Trophoblast cell (in vitro differentiated cells and primary cell): ENCODE measurements at places on chromosomes 2 and 18.

DNA sequence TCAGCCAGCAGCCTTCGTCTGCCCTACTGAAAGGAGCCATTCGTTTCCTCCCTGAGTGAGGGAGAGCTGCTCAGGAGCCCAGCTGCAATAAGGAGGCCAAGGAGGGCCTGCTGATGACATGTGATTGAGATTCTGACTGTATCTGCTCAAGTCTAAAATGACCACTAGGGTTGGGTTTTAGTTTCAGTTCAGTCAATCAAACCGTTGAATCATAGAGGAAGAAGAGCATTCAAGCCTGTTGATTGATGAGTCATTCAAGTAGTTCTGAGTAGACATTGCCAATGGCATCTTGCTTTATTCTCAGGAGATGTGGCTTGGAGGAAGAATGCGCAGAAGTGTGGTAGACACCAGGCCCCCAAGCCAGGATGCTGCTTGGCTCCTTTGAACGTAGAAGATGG is 19.9 kb upstream of the BCL2L11 start:
- no peak for DNase-seq

- no peak for DNase-seq
Observed at GRCh38 chr2:161409308-161409907, 6.7 kb upstream of the TBR1 start.

DNA sequence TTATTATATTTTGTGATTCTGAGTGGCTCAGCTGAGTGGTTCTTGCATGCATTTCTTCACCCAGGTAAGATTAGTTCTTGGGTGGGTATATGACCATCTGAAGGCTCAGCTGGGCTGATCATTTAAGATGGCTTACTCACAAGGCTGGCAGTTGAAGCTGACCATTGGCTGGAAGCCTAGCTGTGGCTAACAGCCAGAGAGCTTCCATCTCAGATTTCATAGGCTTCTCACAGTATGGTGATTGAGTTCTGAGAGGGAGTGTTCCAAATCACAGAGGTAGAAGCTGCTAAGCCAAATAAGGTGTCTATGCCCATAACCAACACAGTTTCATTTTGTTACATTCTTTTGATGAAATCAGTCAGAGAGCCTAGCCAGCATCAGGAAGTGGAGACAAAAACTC is 117.4 kb upstream of the RPRM start:
- DNase-seq, result no peak

DNA sequence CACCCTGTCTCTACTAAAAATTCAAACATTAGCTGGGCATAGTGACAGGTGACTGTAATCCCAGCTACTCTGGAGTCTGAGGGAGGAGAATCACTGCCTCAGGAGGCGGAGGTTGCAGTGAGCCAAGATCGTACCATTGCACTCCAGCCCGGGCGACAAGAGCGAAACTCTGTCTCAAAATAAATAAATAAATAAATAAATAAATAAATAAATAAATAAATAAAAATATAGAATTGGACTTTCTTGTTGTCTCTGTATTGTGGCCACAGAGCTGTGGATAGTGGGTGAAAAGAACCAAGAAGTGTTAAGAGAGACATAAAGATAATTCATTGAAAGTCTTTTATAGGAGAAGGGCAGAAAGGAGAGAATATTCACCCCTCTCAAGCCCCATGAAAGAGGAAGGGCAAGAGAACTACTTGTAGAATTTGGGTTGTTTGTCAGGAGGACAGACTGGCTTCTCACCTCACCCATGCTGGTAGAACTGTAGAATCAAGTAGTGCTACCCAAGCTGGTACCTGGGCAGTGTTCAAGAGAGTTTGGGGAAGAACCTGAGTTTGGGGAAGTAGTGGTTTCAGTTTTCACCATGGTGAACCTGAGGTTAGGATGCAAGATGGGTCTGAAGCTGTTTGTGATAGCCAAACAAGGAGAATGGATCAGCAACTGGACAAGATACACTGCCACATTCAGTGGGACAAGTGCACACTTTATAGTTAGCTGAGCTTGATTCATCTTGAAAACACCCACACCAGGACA is 256.5 kb downstream of the CD226 start:
- no peak for DNase-seq

DNA sequence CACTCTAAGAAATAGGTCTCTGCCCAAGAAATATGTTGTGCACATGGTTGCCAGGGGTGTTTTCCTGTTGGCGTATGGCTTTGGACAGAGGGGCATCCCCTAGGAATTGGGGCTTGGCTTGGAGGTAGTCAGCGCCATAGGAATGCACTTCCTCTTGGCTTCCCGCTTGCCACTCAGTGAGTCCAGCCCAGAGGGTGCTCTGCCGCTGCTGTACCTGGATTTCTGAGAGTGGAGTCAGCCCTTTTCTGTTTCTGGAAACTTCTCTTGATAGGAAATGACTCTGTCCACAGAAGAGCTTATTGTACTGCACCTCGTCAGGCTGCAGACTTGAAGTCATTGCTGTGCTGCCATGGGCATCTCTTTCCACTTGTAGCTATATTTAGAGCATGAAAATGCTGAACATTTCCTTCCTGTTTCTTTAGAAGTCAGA is 116.7 kb upstream of the MGAT5 start:
- DNase-seq, result no peak

- no peak for DNase-seq
Observed at GRCh38 chr2:84603911-84604310, 87.6 kb downstream of the DNAH6 start.

DNA sequence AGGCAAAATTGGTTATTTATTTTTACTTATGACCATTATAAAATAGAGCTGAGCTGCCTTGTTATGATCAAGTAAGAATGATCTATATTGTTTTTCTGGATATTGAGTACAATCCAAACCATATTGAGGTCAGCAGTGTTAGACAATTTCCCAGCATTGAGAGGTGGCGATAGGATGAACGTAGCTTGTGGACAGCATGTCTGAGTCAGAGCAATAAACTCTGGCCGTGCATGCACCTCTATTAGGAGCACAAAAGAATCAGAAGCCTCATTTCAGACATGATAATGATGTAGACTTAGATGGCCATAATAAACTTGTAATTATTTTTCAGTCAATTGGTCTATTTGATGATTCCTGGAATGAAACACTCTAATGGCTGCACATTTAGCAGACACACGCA is 491.6 kb downstream of the RIT2 start:
- DNase-seq, result no peak

DNA sequence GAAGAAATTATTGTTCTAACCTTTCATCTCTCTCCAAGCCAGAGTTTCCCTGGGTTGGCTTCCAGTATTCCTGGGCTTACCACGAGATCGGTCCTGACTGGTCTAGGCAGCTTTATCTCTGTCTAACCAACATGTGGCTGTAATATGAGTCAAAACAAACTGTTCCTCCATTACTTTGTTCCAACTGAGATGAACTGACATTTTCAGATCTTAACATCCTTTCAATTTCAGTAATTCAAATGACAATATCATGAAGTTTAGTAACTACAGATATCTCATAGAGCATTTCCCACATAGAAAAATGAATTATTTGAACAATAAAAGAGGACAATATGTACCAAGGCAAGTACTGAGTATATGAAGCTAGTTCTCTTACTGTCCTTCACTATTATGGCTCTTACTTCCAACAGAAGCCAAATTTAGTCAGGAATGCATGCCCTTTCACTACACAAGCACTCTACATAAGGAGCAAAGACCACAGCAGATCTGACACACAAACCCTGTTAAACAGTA is 15.5 kb downstream of the SLC25A12 start:
- no peak for DNase-seq

DNA sequence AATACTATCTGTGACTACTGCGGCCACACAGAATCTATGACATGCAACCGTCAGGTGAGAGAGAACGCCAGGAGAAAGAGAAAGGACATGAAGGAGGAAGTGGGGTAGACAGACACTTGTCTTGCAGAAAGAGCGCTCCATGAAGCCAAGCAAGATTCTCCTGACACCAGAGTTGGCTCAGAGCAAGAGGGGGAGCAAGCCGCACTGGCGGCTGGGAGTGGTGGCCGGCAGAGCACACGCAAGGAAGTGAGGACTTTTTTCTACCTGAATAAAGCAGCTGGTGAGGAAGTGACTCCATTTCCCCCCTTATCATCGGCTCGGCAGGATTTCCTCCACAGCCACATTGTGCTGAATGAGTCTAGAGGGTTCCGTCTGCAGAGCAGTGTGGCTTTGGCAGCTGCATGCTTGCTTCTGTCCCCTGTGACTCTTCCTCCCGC is 181.6 kb downstream of the BCL2 start:
- DNase-seq, result no peak

- DNase-seq, result no peak
Observed at GRCh38 chr2:216486708-216487107, 11.9 kb upstream of the RPL37A start.

GRCh38 chr2:15655123-15655887 is 63.6 kb downstream of the DDX1 start:
- DNase-seq, result peak; percentile 84

DNA sequence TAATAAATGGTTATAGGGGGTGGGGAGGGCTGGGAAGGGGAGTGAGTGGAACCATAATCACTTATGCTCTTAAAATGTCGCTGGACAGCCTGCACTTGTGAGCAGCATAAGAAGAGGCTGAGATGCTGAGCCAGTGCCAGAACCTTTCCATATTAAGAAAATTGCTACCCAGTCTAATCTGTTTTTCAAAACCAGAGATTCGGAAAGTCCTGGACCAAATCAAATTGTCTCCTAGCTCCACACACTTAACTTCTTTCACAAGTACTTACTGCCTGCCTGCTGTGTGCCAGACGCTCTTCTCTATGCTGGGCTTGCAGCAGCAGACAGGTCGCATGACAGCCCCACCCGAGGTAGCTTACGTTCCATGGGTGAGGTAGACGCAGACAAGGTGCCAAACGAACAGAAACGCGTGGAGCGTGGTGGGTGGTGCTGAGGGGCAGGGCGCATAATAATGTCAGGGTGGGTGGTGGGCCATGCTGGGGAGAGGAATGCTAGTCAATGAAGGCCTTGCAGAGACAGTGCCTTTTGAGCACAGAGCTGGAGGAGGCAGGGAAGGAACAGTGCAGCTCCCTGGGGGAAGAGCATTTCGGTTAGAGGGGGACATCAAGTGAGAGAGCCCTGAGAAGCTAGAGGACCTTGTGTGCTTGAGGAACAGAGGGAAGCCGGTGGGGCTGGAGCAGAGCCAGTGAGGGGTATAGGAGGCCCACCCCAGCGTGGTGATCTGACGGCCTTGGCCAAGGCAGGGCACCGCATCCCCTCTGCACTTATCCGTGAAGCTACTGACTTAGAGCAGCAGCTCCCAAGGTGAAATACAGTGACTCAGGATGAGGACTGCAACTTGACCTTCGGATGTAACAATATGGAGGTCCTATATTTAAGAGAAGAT is 123.5 kb upstream of the DAPL1 start:
- DNase-seq, result no peak

GRCh38 chr2:128465246-128466170 is 146.8 kb upstream of the HS6ST1 start:
- no peak for DNase-seq

GRCh38 chr18:48934723-48935432 is 15.9 kb downstream of the SMAD7 start:
- DNase-seq, result no peak

DNA sequence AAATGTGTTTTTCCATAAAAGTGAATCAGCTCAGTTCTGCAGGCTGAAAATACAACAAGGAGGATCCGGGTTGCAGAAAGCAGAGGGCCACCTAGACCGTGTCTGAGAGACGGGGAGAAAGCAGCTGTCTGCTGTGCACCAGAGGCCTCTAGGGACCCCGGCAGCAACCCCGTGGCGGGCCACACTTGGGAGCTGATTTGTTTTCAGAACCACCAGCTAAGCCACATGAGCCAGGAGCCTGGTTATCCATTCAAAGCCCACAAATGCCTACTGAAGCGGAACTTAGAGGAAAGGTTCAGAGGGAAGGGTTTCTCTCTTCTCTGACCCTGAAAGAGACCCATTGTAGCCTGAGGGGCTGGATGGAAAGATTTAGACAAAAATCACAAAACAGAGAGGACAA is 28.4 kb upstream of the ID2 start:
- DNase-seq, result no peak

DNA sequence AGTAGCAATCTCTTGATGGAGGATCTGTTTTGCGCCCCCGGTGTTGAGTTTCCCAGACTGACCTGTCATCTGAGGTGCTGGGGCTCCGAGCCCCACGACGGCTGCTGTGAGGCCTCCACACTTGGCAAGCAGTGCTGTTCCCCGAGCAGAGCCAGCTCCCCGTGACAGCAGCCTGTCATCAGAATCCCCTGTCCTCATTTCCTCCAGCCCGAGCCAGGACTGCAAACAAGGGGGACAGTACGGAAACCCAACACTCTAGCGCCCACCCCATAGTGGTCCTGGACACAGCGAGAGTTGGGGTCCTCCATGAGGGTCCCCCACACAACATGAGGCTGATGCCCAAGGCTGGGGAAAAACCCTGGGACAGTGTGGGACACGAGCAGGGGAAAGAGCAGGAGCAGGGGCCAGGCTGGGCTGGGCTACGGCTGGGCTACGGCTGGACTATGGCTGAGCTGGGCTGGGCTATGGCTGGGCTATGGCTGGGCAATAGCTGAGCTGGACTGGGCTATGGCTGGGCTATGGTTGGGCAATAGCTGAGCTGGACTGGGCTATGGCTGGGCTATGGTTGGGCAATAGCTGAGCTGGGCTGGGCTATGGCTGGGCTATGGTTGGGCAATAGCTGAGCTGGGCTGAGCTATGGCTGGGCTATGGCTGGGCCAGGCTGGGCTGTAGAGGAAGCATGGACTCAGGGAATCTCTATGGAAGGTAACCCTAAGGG is 1.5 kb upstream of the KLHL30 start:
- DNase-seq, result peak; percentile 77

DNA sequence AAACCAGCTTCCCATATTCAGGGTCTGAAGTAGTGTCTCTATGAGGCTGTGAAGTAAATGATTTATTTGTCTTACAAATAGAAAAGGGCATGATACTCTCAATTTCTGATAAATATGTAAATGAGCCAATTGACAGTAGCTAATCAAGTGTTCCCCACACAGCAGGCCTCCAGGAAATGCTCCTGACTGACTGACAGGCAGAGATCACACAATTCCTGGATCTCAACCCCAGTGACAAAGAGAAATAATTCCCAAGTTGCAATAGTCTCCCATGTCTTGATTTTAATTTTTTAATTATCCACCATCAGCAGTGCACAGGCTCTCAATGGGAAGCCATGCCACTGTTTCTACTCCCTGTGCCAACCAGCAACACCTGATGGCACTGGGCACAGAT is 390.4 kb downstream of the SOX11 start:
- DNase-seq, result no peak

DNA sequence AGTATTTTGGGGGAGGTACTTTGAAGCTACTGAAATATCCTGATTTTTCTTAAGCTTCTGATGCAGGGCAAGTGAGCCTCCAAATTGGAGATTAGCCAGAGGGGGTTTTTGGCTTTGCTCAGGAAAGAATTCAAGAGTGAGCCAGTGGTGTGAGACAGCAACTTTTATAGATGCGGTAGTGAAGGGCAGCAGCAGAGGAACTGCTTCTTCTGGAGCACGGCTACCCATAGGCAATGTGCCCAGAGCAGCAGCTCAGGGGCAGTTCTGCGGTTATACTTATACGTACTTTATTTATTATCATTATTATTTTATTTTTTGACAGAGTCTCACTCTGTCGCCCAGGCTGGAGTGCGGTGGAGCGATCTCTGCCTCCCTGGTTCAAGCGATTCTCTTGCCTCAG is 19.8 kb upstream of the NT5DC4 start:
- no peak for DNase-seq

GRCh38 chr18:62264984-62265383 is 60.1 kb upstream of the TNFRSF11A start:
- no peak for DNase-seq
